ENCODE measurements at places on chromosomes 7 and 10.

DNA sequence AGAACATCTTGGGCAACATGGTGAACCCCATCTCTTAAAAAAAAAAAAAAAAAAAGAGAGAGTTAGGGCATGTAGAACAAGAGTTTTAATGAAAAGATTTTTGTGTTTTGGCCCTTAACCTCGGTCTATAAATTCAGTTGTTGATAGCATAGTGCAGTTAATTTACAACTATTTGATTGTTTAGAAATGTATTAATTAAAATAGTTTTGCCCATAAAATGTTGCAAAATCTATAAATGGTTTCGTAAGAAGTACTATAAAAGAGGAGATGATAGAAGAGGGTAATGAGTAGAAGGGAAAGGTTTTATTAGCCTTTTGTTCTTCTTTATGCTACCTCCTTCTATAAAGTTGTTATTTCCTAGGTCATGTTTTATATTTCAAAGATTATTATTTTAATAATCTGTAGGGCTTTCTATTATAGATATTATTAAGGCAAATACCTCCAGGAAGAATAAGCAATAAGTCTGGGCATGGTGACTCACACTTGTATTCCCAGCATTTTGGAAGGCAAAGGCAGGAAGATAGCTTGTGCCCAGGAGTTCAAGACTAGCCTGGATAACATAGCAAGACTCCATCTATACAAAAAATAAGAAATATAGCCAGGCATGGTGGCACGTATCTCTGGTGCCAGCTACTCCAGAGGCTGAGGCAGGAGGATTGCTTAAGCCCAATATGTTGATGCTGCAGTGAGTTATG, 73.3 kb downstream of the MCU start:
- DNase-seq = no peak

DNA sequence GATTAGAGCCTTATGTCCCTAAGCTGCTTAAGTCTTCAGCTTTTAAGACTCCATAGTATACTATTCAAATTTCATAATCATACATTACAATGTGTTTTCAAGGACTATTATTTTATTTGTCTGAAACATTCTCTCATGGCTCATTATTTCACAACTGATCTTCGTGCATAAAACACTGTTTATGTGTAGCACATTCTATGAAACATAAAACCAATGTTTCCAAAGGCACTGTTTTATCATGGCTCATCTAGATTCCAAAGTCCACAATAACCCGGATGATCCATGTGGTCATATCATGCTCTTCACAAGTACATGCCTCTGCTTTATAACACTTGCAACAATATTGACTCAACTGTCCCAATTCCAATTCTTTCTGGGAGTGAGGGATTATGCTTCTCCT, 806.1 kb downstream of the TNS3 start:
- no peak for DNase-seq

GRCh38 chr10:26821699-26822570, 38.8 kb downstream of the ABI1 start:
- no peak for DNase-seq

GRCh38 chr7:42292991-42293521, 56.0 kb upstream of the GLI3 start:
- DNase-seq = no peak

DNA sequence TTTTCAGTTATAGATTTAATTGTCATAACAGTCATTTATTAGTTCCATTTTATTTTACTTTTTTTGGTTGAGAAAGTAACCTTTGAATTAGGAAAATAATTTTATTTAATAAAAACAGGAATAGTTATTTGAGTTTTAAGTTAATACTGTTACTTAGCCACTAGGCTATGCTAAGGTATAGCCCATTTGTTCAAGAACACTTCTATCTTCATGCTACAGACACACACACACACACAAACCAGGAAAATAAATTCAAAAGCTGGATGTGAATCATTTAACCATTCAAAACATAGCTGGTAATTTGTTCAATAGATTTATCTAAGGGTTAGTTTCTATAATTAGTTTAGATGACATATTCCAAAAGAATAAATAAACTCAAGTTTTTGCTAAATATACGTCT, 148.4 kb downstream of the RNF133 start:
- no peak for DNase-seq

- DNase-seq = no peak
These were observed 61.8 kb downstream of the OAT start for GRCh38 chr10:124356701-124357560.

- no peak for DNase-seq
These were observed 498 bp downstream of the RHOBTB1 start for GRCh38 chr10:60943316-60944057.

GRCh38 chr7:4331711-4332110, 350.4 kb upstream of the FOXK1 start:
- DNase-seq = no peak

DNA sequence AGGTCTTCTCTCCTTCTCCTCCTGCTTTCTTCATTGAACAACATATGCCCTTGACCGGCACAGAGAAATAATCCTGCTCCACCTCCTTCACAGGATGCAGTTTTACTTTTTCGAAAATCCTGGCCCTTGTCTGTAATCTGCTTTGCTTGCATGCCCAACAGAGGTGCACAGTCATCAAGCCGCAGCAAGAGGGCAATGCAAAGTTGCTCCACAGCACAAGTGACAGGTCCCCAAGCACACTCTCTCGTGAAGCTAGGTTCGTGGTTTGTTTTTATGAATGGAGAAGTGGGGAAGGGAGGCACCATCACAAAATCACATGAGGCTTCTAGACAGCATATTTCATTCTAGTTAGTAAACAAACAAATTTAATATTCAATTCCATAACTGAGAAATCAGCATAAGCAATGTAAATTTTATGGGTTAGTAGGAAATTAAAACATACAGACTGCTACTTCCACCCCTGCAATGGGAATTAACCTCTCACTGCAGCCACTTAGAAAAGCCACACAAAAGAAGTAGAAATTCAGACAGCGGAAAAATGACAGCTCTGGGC, 178.8 kb downstream of the TPK1 start:
- DNase-seq = no peak

GRCh38 chr7:46076527-46076926, 155.5 kb upstream of the IGFBP3 start:
- no peak for DNase-seq

Measured in CD4-positive, alpha-beta T cell treated with Interleukin-6 at 100 ng/mL for 8 hours (primary cell).